Astrocyte of the spinal cord (primary cell): ENCODE measurements at places on chromosomes 5 and 9.

- DNase-seq = peak; percentile 22
Observed at GRCh38 chr9:106961623-106962022, 98.7 kb downstream of the ZNF462 start.

- DNase-seq = no peak
Observed at GRCh38 chr5:83785176-83785668, 64.6 kb upstream of the HAPLN1 start.

- peak; percentile 22 for DNase-seq
Observed at GRCh38 chr9:74573640-74574191, 76.6 kb downstream of the RORB start.

DNA sequence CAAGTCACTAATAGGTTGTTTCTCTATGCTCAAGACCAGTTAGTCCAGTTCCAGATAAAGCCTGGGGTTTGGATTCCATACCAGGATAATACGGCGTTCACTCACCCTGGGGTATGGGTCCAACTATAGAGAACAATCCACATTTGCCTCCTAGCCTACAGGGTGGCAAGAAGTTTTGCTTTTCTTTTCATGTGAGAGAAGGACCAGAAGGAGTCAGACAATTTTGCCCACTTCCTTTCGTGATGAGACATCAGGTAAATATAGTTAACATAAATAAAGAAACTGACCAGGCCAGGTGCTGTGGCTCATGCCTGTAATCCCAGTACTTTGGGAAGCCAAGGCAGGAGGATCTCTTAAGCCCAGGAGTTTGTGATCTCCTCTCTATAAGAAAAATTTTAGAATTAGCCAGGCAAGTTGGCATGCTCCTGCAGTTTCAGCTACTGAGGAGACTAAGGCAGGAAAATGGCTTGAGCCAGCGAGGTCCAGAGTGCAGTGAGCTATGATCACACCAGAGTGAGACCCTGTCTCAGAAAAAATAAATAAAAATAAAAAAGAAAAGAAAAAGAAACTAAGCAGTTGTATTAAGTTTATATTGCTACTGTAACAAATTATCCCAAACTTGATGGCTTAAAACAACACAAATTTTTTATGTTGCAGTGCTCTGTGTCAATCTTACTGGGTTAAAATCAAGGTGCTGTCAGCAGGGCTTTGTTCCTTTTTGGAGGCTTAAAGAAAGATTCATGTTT, 7.5 kb upstream of the REEP5 start:
- DNase-seq = no peak

DNA sequence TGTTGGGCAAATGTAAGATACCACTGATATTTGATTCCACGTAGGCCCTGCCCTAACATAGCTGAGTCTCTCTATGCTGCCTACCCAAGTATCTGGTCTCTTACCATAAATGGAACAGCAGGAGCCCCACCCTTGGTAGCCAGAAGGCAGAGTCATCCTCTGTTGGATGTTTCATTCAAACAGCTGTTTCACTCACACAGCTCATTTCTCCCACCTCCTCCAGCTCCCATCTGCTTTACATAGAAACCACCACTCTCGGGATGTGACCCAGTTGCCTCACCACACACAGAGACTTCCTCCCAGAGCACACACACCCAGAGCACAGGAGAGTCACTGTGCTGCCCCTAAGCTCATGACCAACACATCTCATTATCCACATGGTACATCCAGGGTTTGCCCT, 165.3 kb downstream of the TMEM167A start:
- DNase-seq = no peak

- no peak for DNase-seq
Observed at GRCh38 chr9:89534515-89535287, 36.8 kb upstream of the SEMA4D start.

- no peak for DNase-seq
Observed at GRCh38 chr9:93884808-93885207, 70.3 kb downstream of the BARX1 start.

DNA sequence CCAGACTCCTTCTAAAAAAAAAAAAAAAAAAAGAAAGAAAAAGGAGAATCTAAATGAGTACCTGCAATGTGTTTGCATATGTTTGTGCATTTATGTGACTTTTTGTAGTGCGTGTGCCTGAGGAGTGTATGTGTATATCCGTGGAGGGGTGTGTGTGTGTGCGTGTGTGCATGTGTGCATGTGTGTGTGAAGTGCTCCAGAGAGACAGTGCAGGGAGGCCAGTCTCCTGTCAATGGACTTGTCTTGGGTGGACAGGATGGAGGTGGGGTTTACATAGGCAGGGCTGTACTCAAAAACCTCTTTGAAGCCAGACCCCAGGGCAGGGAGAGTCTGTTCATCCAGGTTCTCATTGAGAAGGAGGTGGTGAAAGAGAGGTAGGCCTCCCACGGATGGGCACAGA, 87.1 kb upstream of the MVB12B start:
- no peak for DNase-seq

GRCh38 chr9:114060070-114060469, 18.0 kb downstream of the AMBP start:
- DNase-seq = no peak

GRCh38 chr5:148981353-148981752, 81.5 kb downstream of the SH3TC2 start:
- DNase-seq = no peak

DNA sequence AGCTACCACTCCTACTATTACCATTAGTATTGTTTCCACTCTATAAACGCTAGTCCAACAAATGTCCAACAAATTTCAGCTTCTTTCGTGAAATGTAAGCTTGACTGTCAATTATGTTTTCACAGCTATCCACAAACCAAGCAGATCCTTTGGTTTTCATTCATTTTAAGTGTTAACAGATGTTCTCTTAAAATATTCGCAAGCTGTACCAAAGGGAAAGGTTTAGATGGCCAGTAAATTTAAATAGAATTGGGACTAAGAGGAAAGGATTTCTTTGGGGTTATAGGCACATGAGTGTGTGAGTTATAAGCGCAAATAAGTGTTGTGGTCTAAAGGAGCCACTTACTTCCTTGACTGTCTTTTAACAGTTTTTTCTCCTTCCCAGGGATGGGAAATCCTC, 136.8 kb upstream of the ADRA1B start:
- DNase-seq = peak; percentile 50

DNA sequence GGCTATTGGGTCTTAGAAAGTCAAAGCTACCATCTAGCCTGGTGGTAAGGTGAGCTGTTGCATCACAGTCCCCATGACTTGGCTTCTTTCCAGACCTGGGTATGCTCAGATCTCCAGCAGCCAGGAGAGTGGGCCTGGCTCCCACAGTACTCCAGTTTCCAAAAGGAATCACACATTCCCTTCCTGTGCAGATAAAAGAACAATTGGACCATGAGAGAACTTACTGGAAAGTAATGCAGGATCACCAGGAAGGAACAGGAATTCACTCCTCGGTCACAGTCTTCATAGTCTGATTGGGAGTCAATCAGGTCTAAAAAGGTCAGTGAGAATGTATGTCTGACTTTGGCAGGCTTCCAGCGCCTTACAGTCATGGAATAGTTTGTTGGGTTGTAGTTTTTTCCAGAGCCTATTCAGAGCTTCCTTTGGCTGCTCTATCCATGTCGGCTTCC, 47.8 kb upstream of the CD180 start:
- no peak for DNase-seq
